CD8-positive, alpha-beta T cell (primary cell): ENCODE measurements at places on chromosomes 4 and X.

DNA sequence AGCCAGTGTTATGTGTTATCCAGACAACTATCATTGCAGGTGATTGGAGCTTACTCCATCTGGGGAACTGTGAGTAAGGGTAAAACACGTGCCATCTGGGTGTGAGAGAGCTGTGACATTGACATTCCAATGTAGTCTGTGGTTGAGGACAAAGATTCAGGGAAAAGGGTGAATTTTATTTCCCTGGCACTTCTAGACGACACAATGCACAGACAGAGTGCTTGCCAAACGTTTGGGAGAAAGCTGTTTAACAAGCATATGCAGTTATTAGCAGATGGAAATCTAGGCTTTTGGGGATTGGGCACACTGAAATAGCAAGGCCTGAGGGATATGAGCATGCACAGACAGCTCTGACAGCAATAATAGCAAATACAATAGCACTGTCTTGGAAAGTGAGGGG, 21.3 kb upstream of the CTSO start:
- no peak for DNase-seq

GRCh38 chr4:117545039-117545438, 459.7 kb upstream of the TRAM1L1 start:
- DNase-seq = no peak

DNA sequence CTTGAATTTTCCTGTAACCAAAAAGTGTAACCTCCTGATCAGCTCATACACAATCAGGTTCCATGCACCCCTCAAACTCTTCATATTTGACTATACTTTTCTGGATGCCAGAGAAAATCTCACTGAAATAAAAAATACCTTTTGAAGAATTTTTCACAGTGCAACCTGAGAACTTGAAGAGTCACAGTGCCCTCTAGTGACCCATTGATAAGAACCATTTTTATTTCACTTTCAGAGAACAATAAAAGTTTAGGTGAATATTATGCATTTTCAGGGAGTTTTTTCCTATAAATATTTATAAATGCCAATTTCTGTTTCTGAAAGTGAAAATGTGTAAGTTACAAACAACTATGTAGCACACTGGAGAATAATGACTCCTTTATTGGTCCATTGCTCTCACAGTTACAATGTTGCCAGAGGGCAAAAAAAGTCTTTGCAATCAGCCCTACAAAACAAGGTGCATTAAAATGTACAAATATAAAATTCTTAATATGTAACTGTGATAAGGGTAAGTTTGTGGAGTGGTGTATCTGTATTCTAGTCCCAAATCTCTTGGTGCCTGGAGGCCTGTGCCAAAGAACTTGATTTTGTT, 153.6 kb upstream of the INTU start:
- no peak for DNase-seq

GRCh38 chrX:68588602-68589371, 58.7 kb upstream of the STARD8 start:
- DNase-seq = no peak

- no peak for DNase-seq
Measured at GRCh38 chr4:13129095-13129494, 355.0 kb downstream of the RAB28 start.

DNA sequence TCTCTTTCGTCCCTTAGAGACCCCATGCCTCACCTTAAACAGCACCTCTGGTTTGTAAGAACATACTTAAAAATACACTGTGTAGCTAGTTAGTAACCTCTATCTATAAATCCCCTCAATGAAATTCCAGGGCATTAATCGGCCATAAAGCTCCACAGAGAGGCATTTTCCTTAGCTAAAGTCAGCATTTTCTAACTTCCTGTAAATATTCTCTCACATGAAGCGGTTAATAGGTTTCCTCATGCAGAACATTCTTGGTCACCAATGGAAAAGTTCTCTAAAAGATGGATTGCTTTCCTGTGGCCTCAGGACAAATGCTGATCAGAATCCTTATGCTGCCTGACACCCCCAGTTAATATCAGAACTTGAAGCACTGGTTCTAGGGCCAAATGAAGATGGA, 248.6 kb upstream of the BOD1L1 start:
- no peak for DNase-seq

- DNase-seq = no peak
Measured at GRCh38 chr4:119498527-119498926, 130.1 kb downstream of the PDE5A start.

- DNase-seq = no peak
Measured at GRCh38 chrX:119617517-119618164, 11.4 kb upstream of the NKRF start.

DNA sequence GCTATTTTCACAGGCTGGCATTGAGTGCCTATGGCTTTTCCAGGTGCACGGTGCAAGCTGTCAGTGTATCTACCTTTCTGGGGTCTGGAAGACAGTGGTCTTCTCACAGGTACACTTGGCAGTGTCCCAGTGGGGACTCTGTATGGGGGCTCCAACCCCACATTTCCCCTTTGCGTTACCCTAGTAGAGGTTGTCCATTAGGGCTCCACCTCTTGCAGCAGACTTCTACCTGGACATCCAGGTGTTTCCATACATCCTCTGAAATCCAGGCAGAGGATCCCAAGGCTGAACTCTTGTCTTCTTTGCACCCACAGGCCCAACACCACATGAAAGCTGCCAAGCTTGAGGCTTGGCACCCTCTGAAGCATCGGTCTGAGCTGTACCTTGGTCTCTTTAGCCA, 735.7 kb upstream of the INTU start:
- no peak for DNase-seq

DNA sequence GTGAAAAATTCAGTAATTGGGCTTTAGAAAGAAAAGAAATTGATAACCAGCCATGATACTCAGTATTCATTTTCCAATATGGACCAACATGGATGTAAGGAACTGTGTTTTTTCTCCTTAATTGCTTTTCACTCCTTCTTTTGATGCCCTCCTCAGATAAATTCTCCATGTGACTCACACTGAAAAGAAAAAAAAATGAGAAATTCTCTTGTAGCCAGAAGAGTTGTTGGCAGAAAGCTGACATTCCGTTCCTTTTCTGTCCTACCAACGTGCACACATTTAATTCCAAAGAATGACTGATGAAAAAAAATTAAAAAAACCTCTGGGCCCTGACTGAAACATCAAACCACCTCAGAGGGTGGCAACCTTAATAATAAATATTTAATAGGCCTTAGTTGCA, 153.1 kb downstream of the AMELX start:
- DNase-seq = no peak

- no peak for DNase-seq
Measured at GRCh38 chr4:103405415-103405814, 207.3 kb upstream of the CENPE start.

GRCh38 chr4:102151696-102152095, 193.6 kb downstream of the SLC39A8 start:
- DNase-seq = no peak

- DNase-seq = no peak
Measured at GRCh38 chrX:44785652-44786051, 58.2 kb upstream of the DUSP21 start.

- no peak for DNase-seq
Measured at GRCh38 chrX:143934542-143934941, 50.7 kb downstream of the UBE2NL start.

- DNase-seq = no peak
Measured at GRCh38 chrX:3227526-3227925, 118.9 kb downstream of the MXRA5 start.

- DNase-seq = no peak
Measured at GRCh38 chr4:6633091-6633906, 7.2 kb upstream of the MRFAP1 start.

DNA sequence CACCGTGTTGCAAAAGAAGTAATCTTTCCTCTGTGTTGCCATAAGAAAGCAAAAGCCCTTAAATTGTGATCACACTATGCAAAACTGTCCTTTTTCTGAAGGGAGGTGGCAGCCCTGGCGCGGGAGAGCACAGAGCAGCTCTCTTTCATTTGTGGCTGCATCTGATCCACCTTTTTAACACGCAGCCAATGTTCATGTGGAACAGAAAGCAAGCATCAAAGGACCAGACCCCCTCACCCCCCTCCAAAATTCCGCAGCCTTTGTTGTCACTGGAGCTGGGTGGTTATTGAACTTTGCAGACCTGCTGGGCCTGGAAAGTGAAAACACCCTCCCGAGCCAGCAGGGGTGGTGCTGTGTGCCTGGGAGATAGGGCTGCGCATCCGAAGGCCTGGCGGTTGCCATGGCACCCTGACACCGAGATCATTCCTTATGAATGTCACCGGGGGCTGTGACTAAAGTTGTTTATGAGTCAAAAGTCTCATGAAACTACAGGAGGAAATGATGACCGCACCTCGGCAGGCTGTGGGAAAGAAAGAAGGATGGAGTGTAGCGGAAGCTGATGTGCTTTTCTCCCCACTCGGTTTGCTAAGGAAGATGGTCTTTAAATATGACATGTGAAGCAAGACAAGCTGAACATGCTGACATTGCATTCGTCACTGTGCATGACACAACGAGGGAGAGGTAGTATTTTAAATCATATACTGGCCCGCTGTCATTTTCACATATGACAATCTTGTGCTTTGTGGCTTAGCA, 367.4 kb downstream of the UNC5C start:
- DNase-seq = no peak

DNA sequence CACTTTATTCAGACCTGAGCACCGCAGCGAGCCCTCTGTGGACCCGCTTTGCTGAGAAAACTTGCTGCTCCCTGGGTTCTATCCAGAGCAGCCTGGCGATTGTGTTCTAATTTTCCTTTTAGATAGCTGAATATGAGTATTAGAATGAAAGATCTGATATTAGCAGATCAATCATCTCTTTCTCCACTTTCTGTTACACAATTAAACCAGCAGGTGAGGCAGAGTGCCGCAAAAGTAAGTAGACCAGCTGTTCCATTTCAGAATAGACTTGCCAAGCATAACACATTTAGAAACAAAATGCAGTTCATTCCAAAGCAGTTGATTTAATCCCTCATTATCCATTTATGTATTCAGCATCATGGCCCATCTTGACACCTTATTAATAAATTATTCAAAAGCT, 58.6 kb downstream of the PALLD start:
- no peak for DNase-seq

GRCh38 chr4:67750691-67751090, 3.5 kb downstream of the GNRHR start:
- DNase-seq = no peak

DNA sequence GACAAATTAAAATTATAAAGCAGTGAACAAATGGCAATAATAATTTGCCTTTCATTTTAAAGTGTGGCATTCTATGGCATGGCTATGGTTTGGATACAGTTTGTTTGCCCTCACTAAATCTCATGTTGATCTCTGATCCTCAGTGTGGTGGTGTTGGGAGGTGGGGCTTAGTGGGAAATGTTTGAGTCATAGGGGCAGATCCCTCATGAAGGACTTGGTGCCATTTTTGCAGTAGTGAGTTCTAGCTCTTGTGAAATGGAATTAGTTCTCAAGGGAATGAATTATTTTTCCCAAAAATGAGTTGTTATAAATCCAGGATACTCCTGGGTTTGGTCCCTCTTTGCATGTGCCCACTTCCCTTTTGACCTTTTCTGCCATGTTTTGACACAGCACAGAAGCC, 181.4 kb downstream of the AMELX start:
- no peak for DNase-seq

- DNase-seq = no peak
Measured at GRCh38 chr4:86840858-86841257, 8.3 kb downstream of the SLC10A6 start.

DNA sequence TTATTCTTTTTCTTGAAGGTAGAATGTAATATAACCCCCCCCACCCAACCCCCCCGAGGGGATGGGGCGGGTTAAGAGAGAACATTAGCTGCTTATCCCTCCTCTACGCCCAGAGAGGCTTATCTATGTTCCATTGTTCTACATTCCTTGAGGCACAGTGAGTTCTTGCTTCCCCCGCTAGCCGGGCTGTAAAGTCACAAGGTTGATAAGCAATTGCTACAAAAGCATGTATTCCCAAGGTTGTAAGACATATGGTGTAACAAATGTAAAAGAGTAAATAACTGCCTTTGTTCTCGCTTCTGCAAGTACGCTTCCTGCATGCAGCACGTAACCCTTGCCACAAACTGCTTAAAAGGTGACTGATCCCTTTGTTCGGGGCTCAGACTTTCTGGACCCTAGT, 8.2 kb downstream of the DCAF8L2 start:
- no peak for DNase-seq

DNA sequence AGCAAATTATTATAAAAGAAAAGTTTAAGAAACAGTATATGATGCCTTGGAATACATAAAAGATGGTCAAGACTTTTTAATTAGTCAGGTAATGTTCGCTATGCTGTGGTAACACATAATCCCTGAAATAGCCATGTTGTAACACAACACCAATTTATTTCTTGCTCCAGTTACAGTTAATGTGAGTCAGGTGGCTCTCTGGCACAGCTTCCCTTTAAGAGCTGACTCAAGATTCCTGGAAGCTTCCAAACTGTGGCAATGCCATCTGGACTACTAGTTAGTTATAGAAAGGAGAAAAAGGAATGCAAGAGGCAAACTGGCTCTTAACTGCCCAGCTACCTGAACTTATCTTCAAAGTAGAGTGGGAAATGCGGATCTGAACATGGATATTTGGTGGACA, 210.5 kb downstream of the CHM start:
- no peak for DNase-seq

GRCh38 chr4:80073473-80074008, 512 bp upstream of the ANTXR2 start:
- DNase-seq = no peak

DNA sequence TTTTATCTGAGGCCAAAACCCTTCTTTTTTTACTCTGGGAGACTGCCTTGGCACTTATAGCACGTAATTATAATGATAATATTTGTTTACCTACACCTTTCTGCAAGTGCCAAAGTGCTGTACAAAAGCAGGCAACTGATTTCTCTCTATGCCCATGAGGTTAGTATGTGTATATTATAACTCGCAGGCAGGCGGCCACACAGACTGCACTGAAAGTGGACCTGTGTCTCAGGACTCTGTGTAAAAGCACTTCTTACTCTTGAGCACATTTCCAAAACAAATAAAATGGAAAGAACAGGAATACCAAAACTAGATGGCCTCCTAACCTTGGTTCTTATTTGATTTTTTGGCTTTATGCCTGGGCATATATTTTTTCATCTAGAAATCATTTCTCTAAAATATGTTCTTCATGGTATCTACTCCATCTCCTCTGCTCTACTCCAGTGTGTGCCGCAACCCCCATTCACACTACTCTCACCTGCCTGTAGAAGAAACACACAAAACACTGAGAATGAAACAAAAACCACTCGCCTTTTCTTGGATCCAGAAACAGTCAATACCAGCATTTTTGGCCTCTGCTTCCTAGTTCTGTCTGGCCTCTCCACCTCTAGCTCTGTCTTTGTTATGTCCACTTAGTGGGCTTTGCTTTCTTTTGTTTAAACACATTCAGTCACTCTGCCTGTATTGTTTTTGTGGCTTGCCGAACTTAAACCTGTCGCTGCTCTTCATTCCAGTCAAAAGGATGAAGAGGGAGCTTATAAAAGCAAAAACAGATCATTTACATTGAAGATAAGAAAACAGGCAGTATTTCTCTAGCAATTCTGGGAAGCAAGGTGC, 934.5 kb upstream of the TENM3 start:
- no peak for DNase-seq

- no peak for DNase-seq
Measured at GRCh38 chr4:98530572-98530971, 127.8 kb downstream of the TSPAN5 start.

GRCh38 chrX:131729295-131729694, 185.4 kb downstream of the OR13H1 start:
- DNase-seq = no peak
